ENCODE measurements at places on chromosomes 1 and 21.

DNA sequence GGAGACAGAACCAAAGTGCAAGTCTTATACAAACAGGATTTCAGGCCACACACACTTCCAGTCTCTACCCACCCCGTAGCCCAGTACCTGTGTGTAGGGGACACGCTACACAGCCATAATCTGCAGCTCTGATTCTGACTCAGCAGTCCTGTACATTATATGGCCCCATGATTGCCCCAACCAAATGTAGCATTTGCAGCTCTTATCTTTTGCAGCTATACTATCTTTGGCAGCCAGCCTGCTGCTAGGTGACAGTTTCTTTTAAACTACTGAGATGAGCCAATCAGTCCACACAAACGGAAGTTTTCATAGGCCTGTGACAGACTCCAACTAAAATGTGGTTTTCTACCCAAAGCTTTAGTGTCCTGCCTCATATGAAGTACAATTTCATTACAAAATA, 259.6 kb upstream of the ST6GALNAC5 start:
- DNase-seq = no peak

- DNase-seq = no peak
These were observed 17.1 kb downstream of the CAPZA1 start for GRCh38 chr1:112636597-112637253.

DNA sequence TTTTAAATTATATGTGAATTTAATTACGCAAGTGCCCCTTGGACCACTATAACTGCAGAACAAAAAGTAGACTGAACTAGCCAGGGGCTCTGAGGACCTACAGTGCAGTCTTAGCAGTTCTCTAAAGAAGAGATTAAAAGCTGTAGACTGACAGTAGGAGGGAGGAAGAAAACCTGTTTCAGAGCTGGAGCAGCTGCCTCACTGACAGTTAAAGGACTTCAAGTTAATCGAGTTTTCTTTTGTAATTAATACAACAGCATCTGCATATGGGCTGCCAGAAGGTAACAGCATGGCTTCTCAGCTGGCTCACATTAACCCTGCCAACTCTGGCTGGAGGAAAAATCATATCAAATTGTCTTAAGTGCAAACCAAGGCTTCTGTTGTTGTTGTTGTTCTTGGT, 19.9 kb downstream of the DSTYK start:
- DNase-seq = no peak

DNA sequence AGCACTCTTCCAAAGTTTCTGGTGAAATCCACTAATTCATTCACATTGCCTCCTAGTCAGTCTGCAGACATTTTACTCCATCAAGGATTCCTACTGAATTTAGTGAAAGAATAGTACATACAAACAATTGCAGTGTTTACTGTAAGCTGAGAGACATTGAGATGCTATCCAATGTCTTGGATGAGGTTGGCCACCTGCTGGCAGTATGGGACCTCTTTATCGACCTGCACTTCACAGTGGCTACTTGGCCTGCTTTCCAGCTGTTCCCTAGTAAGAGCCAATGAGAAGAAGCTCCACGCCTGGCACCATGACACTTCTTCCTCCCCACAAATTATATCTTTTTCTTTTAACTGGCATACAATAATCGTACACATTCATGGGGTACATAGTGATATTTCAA, 51.5 kb upstream of the LRIF1 start:
- no peak for DNase-seq

GRCh38 chr1:2974701-2975301, 46.5 kb upstream of the ACTRT2 start:
- no peak for DNase-seq

- no peak for DNase-seq
These were observed 15.3 kb downstream of the BECN2 start for GRCh38 chr1:241972703-241973369.

- DNase-seq = no peak
These were observed 240.2 kb upstream of the PTBP2 start for GRCh38 chr1:96481409-96481808.

- no peak for DNase-seq
These were observed 770.7 kb upstream of the CXADR start for GRCh38 chr21:16742131-16742641.

- DNase-seq = no peak
These were observed 33.4 kb downstream of the BACE2 start for GRCh38 chr21:41201385-41201784.

GRCh38 chr1:150567717-150568593, 11.5 kb downstream of the MCL1 start:
- DNase-seq = no peak

DNA sequence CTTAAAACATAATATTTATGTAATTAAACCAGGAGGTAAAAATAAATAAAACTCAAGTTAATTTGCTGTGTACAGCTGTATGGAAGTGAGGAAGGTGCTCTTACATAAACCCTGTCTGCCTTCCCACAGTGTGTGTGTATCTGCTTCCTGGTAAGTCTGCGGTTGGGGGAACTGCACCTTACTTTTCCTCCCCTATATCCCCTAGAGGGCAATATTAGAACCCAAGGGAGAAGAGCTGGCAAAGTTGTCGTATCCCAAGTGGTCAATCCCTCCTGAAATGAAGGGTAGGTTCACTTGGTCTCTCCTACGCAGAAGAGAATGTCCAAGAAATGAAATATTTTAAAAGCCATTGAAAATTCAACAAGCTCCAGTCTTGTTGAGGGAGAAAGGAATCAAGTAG, 17.8 kb upstream of the JAK1 start:
- no peak for DNase-seq

GRCh38 chr1:151799179-151800022, 5.8 kb downstream of the LINGO4 start:
- DNase-seq = no peak

GRCh38 chr1:12604114-12604874, 13.7 kb downstream of the DHRS3 start:
- DNase-seq = no peak

- no peak for DNase-seq
These were observed 18.0 kb downstream of the CD244 start for GRCh38 chr1:160844447-160845232.

DNA sequence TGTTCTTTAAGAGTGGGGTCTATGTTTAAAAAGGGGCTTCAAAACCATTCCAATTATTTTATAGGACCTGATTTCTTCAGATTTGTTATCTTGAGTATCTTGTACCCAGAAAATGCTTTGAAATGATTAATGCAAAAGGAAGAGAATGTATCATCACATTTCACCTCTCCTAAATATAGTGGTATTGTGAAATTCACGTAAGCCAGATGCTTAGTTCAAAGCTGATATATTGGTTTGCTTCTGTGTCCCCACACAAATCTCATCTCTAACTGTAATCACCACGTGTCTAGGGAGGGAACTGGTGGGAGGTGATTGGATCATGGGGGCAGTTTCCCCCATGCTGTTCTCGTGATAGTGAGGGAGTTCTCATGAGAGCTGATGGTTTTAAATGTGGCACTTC, 8.5 kb downstream of the SOAT1 start:
- no peak for DNase-seq

GRCh38 chr1:205775717-205776056, 405 bp upstream of the RAB29 start:
- DNase-seq = no peak

- DNase-seq = no peak
These were observed 376 bp downstream of the GBP1 start for GRCh38 chr1:89064632-89065031.

DNA sequence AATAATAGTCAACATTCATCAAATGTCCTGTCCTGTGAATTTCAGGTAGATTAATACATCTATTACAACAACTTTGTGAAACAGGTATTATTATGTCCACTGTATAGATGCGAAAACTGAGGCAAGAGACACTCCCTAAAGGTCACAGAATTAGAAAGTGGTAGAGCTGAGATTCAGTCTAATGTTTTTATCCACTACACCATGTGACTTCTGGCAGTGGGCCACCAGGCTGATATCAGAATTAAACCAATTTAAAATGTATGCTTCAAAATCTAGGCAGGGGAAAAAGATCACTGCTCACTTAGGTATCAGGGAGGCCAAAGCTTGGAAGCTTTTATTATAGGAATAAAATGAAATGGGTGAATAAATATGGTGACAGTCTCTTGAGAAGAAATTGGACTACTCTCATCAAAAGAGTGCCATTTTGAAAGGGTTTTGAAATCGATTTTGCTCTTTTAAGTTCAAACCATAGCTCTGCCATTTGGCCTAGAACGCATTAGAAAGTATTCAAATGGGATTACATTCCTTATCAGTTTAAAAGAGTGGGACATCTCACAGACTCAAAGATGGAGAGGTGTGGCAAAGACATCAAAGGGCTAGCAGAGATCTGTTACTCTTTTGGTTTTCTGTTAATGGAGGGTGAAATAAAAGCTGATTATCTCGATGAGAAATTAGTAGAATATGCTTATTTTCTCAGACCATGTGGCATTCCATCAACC, 1.9 kb downstream of the DDAH1 start:
- DNase-seq = no peak

GRCh38 chr21:14683063-14683462, 136.9 kb upstream of the SAMSN1 start:
- DNase-seq = no peak

GRCh38 chr1:42165511-42166210, 1.1 kb upstream of the GUCA2A start:
- no peak for DNase-seq

DNA sequence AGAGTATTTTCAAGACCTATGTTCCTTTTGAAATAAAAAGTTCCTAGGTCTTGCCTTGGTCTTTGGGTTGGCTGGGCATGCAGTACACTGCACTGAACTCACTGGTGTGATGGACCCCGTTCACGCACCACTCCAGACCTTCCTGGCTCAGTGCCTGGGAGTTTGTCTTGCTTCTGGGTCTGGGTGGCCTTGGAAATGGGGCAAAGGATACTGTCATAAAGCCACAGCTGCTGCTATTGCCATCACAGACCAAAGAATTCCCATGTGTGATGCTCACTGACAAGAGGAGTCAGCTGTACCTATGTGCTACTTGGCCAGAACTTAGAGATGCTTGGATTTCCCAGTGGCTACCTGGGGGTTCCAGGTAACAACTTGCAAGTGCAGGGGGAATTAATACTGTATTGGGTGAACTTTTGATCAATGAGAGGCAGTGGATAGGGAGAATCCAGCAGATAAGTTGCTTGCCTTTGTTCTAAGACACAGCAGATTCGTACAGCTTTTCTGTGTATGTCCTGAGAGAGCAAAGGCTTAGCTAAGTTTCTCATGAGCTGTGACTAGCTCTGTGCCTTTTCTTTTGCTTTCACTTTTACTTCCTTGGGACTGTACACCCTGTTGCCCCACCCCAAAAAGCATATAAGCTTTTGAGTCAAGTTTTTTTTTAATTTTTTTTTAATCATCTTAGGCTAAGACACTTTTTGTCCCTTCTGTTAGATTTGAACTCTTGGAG, 115.3 kb downstream of the RUNX1 start:
- DNase-seq = no peak

DNA sequence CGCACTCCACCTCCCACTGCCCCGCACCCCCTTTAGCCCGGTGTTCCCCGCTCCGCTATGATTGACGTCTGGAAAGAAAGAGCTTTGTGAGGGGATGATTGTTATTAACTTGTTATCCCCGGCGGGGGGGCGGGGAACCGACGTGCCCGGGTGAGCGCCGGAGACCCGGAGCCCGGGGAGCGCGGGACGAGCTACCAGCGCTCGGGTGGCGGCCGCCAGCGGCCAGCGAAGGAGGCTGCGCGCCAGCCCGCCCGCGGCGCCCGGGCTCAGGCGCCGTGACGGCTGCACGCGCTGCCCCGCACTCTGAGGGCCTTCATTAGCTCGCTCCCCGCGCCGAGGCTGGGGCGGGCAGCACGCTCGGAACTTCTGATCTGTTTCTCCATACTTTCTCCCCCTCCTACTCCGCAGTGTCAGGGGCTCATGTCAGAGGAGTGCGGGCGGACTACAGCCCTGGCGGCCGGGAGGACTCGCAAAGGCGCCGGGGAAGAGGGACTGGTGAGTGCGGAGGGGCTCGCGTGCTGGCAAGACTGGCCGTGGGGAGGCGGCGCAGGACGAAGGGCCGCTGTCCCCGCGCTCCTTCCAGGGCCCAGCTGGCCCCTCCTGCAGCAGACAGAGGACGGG, 2.1 kb downstream of the LHX8 start:
- DNase-seq = peak; percentile 45

DNA sequence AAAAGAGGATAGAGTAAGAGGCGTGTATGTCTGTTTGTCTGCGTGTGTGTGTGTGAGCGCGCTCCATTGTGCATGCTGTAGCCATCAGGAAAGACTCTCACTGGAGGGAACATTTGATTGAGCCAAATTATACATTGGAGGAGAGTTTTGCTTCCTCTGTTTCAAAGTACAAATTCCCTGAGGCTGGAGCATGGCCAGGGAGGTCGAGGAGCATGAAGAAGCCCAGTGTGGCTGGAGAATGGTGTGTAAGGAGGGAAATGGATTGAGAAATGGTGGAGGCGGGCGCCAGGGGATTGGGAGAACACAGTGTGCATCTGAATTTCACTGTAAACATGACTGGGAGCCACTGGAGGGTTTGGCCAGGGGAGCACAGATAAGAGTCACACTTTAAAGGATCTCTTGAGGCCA, 22.1 kb upstream of the EFNA1 start:
- no peak for DNase-seq
